Left renal pelvis (tissue), 4 donors: ENCODE measurements at places on chromosomes 12 and 14. TPM values are rescaled to one million over a fixed set of nuclear protein-coding genes. Genes with fewer than 3 reads are reported as not detected.

The KRT6C gene
- not detected for polyA plus RNA-seq

The LIMA1 gene
- polyA plus RNA-seq = 85.0 TPM

The ACAD10 gene
- polyA plus RNA-seq = 33.9 TPM

The CD69 gene
- polyA plus RNA-seq = 8.8 TPM

The IGF1 gene
- polyA plus RNA-seq = 2.8 TPM

The MMP19 gene
- polyA plus RNA-seq = 0.99 TPM

The PMEL gene
- 3.1 TPM for polyA plus RNA-seq

The RNASE4 gene
- polyA plus RNA-seq = 3.0 TPM

The RFX4 gene
- not detected for polyA plus RNA-seq

The LAG3 gene
- 0.99 TPM for polyA plus RNA-seq

The EAPP gene
- 78.6 TPM for polyA plus RNA-seq

The LRRIQ1 gene
- polyA plus RNA-seq = 57.9 TPM

The NR1H4 gene
- polyA plus RNA-seq = 0.82 TPM

The PIWIL1 gene
- 0.20 TPM for polyA plus RNA-seq

The ASCL1 gene
- 0.16 TPM for polyA plus RNA-seq

The KLRF1 gene
- 0.42 TPM for polyA plus RNA-seq

The SLC2A3 gene
- 21.0 TPM for polyA plus RNA-seq

The DIO2 gene
- polyA plus RNA-seq = 0.47 TPM

The MTA1 gene
- polyA plus RNA-seq = 104 TPM

The CLEC1B gene
- 1.8 TPM for polyA plus RNA-seq

The BMAL2 gene
- 8.0 TPM for polyA plus RNA-seq

The MAP3K12 gene
- polyA plus RNA-seq = 27.6 TPM

The IL26 gene
- not detected for polyA plus RNA-seq

The CLEC2D gene
- 10.3 TPM for polyA plus RNA-seq

The MYRFL gene
- 1.2 TPM for polyA plus RNA-seq

The MUCL1 gene
- polyA plus RNA-seq = not detected

The CLEC4E gene
- polyA plus RNA-seq = 2.0 TPM

The SDR9C7 gene
- 0.27 TPM for polyA plus RNA-seq

The BDKRB2 gene
- polyA plus RNA-seq = 3.3 TPM

The SOCS4 gene
- polyA plus RNA-seq = 20.5 TPM

The CMTM5 gene
- 4.6 TPM for polyA plus RNA-seq

The FBRSL1 gene
- 36.3 TPM for polyA plus RNA-seq

The MANSC4 gene
- 0.40 TPM for polyA plus RNA-seq

The P2RX7 gene
- polyA plus RNA-seq = 1.1 TPM
